ENCODE measurements at places on chromosomes 2 and 18.
A peak's percentile ranks its signal among the peaks of the same experiment; 100 is the strongest.

GRCh38 chr2:129233751-129234406 lies 745.6 kb upstream of the RAB6C start:
- DNase-seq: no peak

GRCh38 chr2:9261231-9261883 lies 54.7 kb downstream of the ASAP2 start:
- no peak for DNase-seq

- DNase-seq: no peak
These were observed 1.4 kb upstream of the UXS1 start for GRCh38 chr2:106195456-106195855.

DNA sequence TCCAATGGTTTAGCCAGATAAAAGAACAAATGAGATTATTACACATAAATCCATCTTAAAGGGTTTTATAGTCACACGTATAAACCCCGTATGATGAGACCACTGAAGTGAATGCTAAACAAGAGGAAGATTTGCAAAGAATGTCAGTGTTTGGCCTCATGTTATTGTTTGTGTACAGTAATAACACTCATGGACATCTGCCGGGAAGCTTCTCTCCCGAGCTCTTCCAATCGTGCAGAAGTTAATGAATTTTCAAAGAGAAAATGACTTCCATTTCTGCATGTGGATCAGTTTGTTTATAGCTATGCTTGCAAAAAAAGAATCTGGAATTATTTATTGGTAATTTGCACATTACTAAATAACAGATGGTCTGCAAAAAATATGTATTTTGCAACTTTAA lies 88.5 kb upstream of the APCDD1 start:
- no peak for DNase-seq

- no peak for DNase-seq
These were observed 29.8 kb upstream of the MAL start for GRCh38 chr2:94995553-94996304.

- no peak for DNase-seq
These were observed 68.9 kb upstream of the ZSWIM2 start for GRCh38 chr2:186917866-186918265.

DNA sequence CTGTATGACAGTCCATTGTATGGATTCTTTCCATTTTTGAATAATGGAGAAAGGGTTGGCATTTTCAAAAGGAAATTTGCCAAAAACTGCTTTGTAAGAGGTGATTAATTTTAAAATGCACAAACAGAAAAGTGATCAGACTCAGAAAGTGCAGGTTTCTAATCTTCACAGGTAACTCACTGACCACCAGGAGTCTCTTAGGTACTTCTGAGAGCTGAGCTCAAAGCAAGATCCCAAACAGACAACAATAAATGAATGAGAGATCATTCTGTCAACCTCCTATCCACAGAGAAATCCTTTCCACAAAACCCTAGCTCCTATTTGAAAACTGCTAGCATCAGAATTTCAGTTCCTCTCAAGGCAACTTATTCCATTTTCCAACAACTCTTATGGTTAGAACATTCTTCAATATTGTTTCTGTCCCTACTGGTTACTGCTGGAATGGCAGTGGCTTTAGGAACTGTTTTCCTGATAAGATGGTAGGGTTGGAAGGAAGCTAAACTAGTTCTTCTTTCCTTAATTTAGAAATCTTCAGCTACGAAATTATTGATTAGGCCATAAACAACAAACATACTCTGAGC lies 20.6 kb upstream of the HAAO start:
- no peak for DNase-seq

DNA sequence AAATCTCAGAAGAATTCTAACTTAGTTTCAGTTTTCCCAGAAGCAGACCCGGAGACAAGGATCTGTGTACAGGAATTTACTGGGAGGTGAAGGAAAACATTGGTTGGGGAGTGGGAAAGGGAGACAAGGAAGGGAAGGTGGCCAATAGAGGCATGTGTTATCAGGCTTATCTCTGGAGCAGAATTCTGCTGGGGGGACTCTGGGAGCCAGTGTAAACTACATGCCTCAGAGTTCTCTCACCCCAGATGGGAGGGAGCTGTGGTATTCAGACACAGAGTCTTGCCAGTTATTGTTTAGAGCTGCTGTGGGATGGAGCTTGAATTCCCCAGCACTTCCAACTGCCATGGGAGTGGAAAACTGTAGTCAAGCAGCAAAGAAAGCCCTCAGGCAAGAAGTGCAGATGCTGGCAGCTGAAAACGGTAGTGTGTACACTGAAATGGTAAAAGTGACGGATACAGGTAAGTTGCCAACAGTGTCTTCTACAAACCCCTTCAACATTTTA lies 19.0 kb downstream of the DNPEP start:
- DNase-seq: no peak

- peak; percentile 42 for DNase-seq
These were observed 22.5 kb upstream of the MAP3K20 start for GRCh38 chr2:173053043-173053699.

DNA sequence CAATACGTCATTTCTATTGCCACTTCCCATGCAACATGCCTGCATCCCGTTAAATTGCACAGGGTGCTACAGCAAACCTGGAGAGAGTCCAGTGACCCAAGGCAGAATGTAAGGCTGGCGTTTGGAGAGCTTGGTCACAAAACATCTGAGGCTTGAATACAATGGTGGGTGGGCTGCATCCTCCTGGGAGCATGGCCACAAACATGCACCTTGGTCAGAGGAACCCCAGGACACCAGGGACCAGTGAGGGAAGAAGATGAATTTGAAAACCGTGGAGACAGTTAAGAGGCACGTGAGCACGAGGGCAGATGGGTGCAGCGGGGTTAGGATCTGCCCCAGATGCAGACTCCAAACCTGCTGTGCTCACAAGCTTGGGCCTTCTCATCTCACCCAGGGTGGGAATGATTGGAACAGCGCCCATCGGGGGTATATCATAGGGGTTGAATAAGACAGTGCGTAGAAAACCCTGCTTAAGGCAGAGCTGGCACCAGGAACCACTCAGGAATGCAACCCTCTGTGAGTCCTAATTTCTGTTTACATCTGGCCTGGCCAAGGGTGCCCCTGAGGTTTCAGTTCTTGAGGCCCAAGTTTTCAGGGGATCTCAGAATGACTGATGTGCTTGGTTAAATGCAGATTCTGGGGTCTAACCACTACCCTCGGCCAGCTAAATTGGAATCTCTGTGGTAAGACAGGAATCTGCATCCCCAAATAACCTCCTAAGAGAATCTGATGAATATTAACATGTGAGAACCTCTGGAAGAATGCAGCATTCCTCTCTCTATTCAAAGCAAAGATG lies 97.2 kb downstream of the ARL4C start:
- no peak for DNase-seq

DNA sequence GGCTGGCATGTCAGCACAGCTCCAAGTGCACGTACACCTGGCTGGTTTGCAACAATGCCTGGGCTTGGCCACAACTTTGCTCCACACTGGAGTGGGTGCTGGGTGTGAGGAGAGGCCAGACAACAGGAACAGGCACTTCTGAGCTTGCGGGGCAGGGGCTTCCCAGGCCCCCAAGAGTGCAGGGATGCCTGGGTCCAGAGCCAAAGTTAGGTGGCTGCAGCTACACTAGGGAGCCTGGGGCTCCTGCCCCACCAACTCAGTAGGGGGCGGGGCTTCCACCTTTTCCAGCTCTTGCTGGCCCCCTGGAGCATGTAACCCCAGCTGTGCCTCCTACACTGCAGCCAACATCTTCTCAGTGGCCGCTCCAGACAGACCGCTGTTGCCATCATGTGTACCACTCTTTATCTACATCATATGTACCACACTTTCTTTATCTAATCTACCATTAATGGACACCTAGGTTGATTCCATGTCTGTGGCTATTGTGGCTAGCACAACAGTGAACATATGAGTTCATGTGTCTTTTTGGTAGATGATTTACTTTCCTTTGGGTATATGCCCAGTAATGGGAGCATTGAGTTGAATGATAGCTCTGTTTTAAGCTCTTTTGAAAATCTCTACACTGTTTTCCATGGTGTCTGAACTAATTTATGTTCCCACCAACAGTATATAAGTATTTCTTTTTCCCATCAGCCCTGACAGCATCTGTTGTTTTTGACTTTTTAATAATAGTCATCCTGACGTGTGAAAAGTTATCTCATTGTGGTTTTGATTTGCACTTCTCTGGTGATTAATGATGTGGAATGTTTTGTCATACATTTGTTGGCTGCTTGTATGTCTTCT lies 87.9 kb downstream of the ZNF804A start:
- no peak for DNase-seq

DNA sequence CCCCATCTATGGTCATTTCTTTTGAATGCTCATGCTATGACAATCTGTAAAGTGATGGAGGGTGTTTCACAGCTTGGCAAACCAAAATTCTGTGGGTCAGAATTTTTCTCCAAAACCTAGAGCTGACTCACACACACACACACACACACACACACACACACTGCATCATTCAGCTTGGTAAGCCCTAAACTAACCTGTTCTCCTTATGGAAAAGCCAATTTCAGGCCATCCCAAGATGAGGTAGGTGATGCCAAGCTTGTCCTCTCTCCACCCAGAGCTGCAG lies 45.0 kb upstream of the NRP2 start:
- no peak for DNase-seq

DNA sequence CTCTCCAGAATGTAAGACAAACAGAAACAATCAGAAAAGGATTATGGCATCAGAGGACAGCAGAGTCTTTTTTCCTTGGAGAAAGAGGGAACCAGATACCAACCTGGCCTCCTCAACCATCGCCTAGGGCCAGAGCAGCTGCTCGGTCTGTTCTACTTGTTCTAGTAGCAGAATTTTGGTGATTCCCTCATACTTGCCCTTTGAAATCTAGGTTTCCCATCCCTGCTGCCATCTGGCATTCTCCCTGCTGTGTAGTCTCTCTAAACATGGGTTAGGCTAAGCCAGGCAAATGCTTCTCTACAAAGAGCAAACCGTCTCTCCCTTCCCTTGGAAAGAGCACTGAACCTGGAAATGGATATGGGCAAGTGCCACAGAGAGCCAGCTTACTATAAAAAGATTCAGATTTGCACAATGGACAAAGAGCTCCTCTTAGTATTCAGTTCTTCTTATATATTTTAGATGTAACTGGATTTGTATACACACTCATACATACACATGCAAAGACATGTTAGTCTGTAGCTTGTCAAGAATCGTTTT lies 208.6 kb upstream of the ST6GAL2 start:
- no peak for DNase-seq

GRCh38 chr2:180873219-180873618 lies 107.2 kb upstream of the UBE2E3 start:
- no peak for DNase-seq

DNA sequence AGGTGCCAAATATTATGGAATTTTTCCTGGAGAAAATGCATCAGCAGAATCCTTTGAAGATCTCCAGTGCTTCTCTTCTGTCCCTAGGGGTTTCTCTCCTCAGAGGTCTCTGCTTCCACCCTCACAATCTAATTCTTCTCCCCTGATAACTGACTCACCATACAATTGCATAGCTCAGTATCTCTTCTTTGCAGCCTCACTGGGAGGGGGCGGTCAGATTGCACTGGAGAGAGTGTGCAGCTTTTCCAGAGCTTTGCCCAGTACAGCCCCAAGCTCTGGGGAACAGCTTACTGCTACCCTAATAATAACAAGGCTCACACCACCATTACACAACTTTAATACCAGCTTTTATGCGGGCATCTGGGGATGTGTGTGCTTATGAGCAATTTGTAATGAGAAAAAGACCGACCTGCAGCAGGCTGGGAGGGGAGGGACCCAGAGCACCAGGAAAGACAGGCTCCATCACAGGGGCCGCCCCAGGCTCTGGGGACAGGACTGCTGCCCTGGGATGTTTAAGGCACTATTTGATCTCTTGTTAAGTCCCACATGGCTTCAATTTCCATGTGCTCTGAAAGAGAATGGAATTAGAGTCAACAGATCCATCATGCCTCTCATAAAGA lies 276.6 kb upstream of the SIX2 start:
- no peak for DNase-seq

DNA sequence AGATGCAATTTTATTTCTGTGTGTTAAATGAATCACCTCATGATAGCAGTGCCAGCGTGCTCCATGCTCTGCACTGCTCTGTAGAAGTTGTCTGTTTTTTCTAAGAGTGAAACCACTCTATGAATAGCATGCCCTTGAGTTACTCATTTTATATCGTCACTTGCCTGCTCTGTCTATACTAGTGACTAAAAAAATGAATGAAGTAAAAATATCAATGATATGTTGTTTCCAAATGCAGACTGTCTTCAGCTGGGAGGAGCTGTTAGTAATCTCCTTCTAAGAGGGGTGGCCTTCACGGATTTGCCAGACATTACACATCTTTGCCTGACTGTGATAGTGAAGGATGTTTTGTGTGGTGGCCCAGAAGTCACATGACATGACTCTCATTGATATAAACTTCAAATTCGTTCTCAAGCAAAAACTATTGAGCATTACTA lies 852.1 kb downstream of the CNTNAP5 start:
- no peak for DNase-seq

DNA sequence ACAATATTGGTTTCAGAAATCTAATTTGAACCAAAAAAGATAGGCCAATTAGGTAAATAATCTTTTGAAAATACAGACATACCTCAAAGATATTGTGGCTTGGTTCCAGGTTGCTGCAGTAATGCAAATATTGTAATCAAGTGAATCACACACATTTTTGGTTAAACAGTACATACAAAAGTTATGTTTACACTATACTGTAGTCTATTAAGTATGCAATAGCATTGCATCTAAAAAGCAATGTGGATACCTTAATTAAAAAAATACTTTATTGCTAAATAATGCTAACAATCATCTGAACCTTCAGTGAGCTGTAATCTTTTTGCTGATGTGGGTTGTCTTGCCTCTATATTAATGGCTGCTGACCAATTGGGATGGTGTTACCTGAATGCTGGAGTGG lies 67.3 kb downstream of the KYNU start:
- no peak for DNase-seq

- DNase-seq: peak; percentile 4
These were observed 14.6 kb upstream of the ALPP start for GRCh38 chr2:232363784-232364615.

- DNase-seq: no peak
These were observed 610.2 kb downstream of the DSC3 start for GRCh38 chr18:30432349-30432748.

- DNase-seq: no peak
These were observed 6.6 kb downstream of the PROC start for GRCh38 chr2:127424598-127425520.

GRCh38 chr2:198178766-198179165 lies 374.4 kb downstream of the PLCL1 start:
- DNase-seq: no peak

- DNase-seq: no peak
These were observed 807.0 kb upstream of the FSHR start for GRCh38 chr2:49961346-49961745.

All from RCC 7860 (cell line).